NCI-H748 treated with DMSO at 0.1 percent for 48 hours (cell line): ENCODE measurements at places on chromosomes 12 and 14.

- DNase-seq = no peak
Measured at GRCh38 chr12:69620077-69620476, 9.4 kb upstream of the LRRC10 start.

DNA sequence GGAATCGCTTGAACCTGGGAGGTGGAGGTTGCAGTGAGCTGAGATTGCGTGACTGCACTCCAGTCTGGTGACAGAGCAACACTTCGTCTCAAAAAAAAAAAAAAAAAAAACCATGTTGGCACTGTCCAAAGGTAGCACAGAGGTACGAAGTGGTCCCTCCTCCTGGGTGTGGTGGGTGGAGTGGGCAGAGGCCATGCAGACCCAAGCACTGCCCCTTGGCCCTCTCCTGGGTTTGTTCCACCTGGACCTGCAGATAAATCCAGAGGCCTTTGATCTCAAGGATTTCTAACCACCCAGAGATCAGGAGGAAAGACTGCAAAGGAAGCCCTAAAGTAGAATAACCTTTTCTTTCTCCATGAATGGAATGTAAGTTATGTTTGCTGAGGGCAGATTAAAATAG lies 8.7 kb upstream of the GALNT6 start:
- no peak for DNase-seq

- peak; percentile 19 for DNase-seq
Measured at GRCh38 chr12:114820796-114821195, 136.8 kb upstream of the TBX3 start.

- DNase-seq = peak; percentile 74
Measured at GRCh38 chr14:33792720-33793368, 158.0 kb downstream of the EGLN3 start.

- no peak for DNase-seq
Measured at GRCh38 chr14:104545151-104545941, 34.2 kb upstream of the C14orf180 start.

GRCh38 chr12:52647601-52648000 lies 4.4 kb downstream of the KRT2 start:
- DNase-seq = no peak

DNA sequence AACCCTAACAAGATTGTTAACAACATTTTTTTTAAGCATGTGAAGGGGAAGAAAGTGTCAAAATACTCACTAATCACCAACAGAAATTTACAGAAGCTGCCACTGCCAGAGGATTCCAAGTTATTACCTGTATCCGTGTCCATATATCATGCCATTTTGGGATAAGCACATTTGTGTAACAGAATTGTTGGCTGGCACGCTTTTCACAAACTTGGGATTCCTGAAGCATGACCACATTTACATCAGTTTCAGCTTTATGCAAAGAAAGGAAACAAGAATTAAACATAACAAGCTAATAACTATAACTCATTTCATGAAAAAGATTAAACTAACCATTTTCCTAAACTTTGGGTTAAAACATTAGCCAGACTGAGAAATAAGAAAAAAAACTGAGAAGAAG lies 5.9 kb downstream of the NEMP1 start:
- no peak for DNase-seq

DNA sequence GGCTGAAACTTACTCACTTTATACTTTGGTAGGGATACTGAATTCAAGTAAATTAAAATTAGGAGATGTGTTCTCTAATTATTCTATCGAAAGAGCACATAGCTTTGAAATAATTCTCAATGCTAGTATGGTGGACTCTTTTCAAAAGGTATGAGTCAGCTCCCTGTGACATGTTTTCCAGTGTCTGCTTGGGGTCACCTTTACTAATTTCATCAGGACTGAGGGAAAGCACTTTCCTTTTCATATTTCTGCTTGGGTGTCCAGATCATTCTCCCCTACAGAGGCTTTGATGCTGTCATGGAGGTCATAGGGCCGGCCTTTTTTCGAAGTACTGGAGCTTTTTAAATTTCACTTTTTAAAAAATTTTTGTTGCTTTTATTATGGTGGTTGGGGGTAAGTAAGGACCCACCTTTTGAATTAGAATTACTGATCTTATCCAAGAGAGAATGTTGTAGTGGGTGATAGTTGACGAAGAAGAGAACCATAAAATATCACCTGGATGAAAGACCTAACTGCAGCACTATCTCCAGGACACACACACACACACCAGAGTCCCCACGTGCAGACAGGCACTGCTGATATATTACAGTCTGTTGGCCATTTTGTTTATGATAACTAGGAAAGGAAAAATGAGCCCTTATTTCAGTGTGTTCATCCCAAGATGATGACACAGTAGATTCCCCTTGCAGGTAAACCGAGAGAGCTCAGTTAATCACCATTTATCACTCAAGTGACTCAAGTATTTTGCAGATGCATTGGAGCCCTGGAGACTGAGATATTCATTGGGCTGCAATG lies 558.6 kb downstream of the DIO2 start:
- no peak for DNase-seq

- DNase-seq = no peak
Measured at GRCh38 chr14:31219169-31219568, 11.6 kb upstream of the HECTD1 start.

DNA sequence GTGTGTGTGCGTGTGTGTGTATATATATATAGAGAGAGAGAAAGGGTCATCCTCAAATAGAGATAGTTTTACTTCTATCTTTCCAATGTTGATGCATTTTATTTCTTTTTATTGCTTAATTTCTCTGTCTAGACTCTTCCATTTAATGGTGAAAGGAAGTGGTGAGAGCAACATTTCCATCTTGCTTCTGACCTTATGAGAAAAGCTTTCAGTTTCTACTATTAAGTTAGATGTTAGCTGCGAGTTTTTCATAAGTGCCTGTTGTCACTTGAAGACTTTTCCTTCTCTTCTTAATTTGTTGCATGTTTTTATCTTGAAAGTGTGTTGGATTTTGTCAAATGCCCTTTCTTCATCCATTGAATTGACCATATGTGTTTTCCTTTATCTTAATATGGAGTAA lies 304.4 kb upstream of the FAR2 start:
- no peak for DNase-seq

DNA sequence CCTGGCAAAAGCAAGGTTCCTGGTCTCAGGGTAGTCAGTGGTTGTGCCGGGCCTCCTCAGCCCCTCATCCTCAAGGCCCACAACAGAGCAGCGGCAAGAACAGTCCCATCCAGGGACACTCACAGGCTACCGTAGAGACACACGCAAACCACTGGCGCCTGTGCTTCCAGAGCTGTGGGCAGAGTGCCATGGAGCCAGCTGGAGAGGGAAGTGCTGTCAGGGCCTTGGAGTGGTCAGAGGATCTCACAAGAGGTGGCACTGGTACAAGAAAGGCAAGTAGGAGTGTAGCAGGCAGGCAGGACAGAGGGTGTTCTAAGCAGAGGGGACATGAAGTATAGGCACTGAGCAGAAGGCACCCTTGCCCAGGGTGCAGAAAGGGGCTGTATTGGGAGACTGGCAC lies 34.6 kb downstream of the ANKRD9 start:
- DNase-seq = no peak

GRCh38 chr14:33516898-33517436 lies 433.9 kb downstream of the EGLN3 start:
- no peak for DNase-seq
